ENCODE measurements at places on chromosomes 12 and 14.
A peak's percentile ranks its signal among the peaks of the same experiment; 100 is the strongest.

- no peak for DNase-seq
Observed at GRCh38 chr12:131090274-131091210, 136.8 kb downstream of the ADGRD1 start.

- DNase-seq: no peak
Observed at GRCh38 chr12:49920915-49921286, 17.2 kb upstream of the FAIM2 start.

DNA sequence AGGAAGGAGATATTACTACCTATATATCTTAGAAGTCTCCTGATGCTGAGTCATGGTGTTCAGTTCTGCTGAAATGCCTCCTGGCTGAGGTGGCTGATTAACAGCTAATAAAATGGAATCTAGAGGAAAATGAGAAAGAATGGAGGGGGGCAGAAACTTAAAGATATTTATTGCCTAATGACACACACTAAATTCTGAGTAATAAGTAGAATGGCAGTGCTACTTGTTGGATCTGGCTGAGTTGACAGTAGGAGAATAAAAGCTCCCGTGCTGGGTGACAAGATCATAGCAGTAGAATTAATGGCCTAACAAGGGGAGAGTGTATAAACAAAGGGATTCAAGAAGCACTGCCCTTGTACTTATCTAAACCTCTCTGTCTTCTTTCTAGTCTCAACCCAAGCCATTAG is 137.5 kb downstream of the CNTN1 start:
- no peak for DNase-seq

DNA sequence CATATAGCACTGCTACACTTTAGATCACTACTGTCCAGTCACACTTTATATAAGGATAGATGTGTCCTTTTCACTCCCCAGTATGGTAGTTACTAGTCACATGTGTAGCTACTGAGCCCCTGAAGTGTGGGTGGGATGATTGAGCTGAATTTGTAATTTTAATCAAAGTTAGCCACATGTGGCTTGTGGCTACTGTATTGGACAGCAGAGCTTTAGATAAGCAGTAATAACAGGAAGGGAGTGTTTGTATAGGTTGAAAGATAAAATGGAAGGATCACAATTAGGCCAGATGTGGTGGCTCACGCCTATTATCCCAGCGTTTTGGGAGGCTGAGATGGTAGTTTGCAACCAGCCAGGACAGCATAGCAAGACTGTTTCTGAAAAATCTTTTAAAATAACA is 23.5 kb downstream of the NAA30 start:
- no peak for DNase-seq

GRCh38 chr14:98945611-98946570 is 326.1 kb downstream of the BCL11B start:
- DNase-seq: no peak

DNA sequence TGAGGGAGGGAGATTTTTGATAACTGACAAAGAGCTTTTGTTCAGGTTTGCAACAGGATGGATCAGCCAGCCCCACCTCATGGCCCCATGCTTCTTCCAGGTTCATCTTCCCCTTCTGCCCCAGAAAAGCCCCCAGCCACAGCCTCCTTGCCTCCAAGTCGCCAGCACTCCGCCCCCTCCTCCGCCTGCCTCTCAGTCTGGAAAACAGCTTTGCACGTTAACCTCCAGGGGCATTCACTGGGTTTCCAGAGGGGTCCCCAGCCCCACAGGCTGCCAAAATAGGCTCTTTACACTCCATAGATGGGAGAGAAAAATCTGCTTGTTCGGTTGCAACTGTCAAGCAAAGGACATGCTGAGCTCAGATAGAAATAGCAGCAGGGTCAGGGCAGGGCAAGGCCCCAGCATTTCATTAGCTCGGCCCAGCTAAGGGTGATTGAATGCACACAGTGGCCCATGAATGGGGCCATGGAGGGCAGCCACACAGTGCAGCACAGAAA is 253.6 kb downstream of the ZFP36L1 start:
- DNase-seq: peak; percentile 73

Data from pons (tissue), 1 donor.